Neural crest cell (in vitro differentiated cells): ENCODE measurements at places on chromosomes 4 and X. TPM values are rescaled to one million over a fixed set of nuclear protein-coding genes. Genes with fewer than 3 reads are reported as not detected.

DNA sequence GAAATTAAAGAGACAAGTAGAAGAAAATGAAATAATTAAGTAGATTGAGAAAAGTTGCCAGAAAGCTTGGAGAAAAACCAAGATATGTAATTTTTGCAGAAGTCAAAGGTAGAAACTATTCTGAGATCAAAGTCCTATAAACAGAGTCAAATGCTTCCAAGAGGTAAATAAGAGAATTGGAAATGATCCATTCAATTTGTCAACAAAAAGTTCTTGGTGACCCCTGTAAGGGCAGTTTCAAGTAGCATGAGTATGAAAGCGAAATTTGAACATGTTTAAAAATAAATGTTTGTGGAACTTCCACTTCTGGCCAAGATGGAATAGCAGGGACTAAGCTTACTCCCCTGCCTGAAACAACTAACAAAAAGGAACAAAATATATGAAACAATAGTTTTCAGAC, 562.0 kb downstream of the SMARCA1 start:
- no peak for DNase-seq

- DNase-seq: no peak
These were observed 192.3 kb downstream of the AASDH start for GRCh38 chr4:56195025-56195424.

DNA sequence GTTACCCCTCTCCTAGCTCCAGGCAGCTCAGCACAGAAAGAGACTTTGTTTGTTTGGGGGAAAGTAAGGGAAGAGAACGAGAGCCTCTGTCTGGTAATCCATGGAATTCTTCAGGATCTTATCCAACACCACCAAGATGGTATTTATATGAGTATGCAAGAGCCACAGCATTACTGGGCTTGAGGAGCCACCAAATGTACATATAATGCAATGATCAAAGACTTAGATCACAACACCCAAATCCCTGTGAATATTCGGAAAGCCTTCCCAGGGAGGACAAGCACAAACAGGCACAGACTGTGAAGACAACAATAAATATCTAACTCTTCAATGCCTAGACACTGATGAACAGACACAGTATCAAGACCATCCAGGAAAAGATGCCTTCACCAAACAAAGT, 116.6 kb downstream of the UPRT start:
- no peak for DNase-seq

GRCh38 chr4:12926189-12927066, 557.7 kb downstream of the RAB28 start:
- no peak for DNase-seq

DNA sequence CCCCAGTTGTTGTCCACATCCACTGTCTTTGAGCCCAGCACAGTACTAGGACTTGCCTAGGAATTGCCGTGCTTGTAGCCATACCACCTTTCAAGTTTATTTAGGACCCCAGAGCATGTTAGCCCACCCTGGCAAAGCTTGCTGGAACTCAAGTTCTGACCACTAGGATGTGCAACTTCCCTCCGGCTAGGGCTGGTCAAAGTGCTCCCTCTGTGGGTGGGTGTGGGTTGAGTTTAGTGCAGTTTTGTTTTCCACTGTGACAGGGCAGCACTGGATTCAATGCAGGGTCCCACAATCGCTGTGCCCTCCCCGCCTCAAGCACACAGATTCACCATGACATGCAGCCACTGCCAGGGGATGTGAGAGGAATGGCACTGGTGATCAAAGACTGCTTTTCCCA, 96.0 kb downstream of the RASGEF1B start:
- no peak for DNase-seq

GRCh38 chrX:125475482-125475881, 155.8 kb downstream of the TEX13C start:
- no peak for DNase-seq

- DNase-seq: no peak
These were observed 8.5 kb upstream of the GPR50 start for GRCh38 chrX:151167791-151168345.

- DNase-seq: no peak
These were observed 116.2 kb downstream of the AASDH start for GRCh38 chr4:56271131-56271530.

DNA sequence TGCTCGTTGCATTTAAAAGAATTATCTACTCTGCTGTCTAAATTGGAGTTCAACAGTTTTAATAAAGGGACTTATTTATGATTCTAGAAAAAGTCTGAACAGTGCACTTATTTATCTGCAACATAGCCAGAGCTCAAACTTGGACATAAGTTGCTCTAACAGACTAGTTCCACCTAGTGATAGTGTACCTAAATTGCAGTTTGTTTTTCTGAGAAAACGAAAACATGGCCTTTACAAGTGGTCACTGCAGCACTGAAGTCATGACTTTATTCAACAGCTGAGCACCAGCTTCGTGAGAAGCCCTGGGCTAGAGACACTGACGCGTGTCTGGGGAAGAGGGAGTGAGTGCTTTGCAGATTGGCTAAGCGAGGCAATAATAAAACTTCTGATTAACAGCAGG, 77.3 kb upstream of the IGSF1 start:
- no peak for DNase-seq

DNA sequence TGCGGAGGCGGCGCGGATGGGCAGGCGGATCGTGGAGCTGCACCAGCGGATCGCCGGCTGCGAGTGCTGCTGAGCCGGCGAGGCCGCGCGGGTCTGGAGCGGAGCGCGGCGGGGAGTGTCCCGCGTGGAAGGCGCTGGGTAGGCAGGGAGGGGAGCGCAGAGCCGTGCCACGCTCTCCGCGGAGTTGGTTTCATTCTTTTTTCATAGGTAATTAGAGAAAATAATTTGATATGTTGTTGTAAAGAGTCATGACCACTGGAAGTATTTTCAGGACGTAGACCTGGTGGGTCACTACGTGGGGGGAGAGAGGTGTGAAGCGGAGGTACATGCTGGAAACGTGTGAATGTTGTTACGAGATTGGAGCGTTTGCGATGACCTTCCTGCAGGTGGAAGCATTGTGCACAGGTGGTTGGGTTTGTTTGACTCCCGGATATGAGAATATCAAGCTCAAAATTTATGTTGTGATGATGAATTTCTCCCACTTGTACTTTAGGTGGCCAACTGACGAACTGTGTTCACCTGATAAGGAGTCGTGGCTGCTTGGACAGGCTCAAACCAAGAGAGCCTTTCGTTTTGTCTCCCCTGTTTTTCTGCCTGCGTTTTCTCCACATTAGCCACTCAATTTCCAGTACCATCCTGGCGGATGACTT, 19.1 kb upstream of the S100P start:
- DNase-seq: no peak

- DNase-seq: no peak
These were observed 507.2 kb downstream of the PABPC4L start for GRCh38 chr4:133694416-133694815.

GPR143 gene
- 2.4 and 2.7 TPM in 2 replicates for total RNA-seq

CRMP1 gene
- 245 and 251 TPM in 2 replicates for total RNA-seq

ART3 gene
- total RNA-seq: not detected in 2 replicates

FAM50A gene
- total RNA-seq: 68.8 and 69.0 TPM in 2 replicates

GPR50 gene
- 3.7 and 4.4 TPM in 2 replicates for total RNA-seq

TLR7 gene
- not detected in 2 replicates for total RNA-seq

CRLF2 gene
- total RNA-seq: 0.30 TPM in 1 of 2 replicates, not detected in the other
